Esophagus squamous epithelium (tissue), 5 donors: ENCODE measurements at places on chromosomes 3 and 15. TPM values are rescaled to one million over a fixed set of nuclear protein-coding genes. Genes with fewer than 3 reads are reported as not detected.

SLC28A2 gene
- total RNA-seq, result not detected

PLCB2 gene
- total RNA-seq, result 10.7 TPM

GHRL gene
- total RNA-seq, result not detected

U2SURP gene
- total RNA-seq, result 37.6 TPM

CFAP92 gene
- total RNA-seq, result 0.95 TPM

PLIN1 gene
- 3.6 TPM for total RNA-seq

SPATA12 gene
- total RNA-seq, result not detected

CYP1A2 gene
- not detected for total RNA-seq

TMEM62 gene
- total RNA-seq, result 25.6 TPM

DLG1 gene
- 103 TPM for total RNA-seq

GABRB3 gene
- total RNA-seq, result 0.67 TPM

TTLL13 gene
- not detected for total RNA-seq

SNUPN gene
- 8.7 TPM for total RNA-seq

MYO5A gene
- total RNA-seq, result 24.6 TPM

RASGRP1 gene
- 16.0 TPM for total RNA-seq

CCK gene
- total RNA-seq, result not detected

PRR23B gene
- total RNA-seq, result not detected

TLE3 gene
- 133 TPM for total RNA-seq

GPX1 gene
- 145 TPM for total RNA-seq

ZNF662 gene
- total RNA-seq, result 2.4 TPM

PPP1R14D gene
- total RNA-seq, result not detected

MAP1A gene
- total RNA-seq, result 0.92 TPM

SLC49A4 gene
- total RNA-seq, result 14.6 TPM

ADCY5 gene
- total RNA-seq, result 3.3 TPM

VGLL3 gene
- total RNA-seq, result 19.8 TPM

CISH gene
- 9.3 TPM for total RNA-seq

CEMIP gene
- total RNA-seq, result 9.0 TPM

XYLB gene
- total RNA-seq, result 2.5 TPM

CD276 gene
- total RNA-seq, result 21.9 TPM

COPS2 gene
- total RNA-seq, result 59.5 TPM

TRH gene
- total RNA-seq, result not detected

FSIP1 gene
- total RNA-seq, result 0.91 TPM

CHRFAM7A gene
- total RNA-seq, result 0.19 TPM

RTP1 gene
- not detected for total RNA-seq

SERPINI2 gene
- total RNA-seq, result 1.1 TPM

C3orf49 gene
- total RNA-seq, result not detected

LTF gene
- total RNA-seq, result 204 TPM

TRIM42 gene
- not detected for total RNA-seq

RPSA gene
- total RNA-seq, result 1,307 TPM

ITIH4 gene
- 1.2 TPM for total RNA-seq

PIAS1 gene
- total RNA-seq, result 27.2 TPM

CACNA2D2 gene
- not detected for total RNA-seq

HLTF gene
- total RNA-seq, result 5.4 TPM

CHRNA3 gene
- total RNA-seq, result not detected

PTPN9 gene
- total RNA-seq, result 4.9 TPM

MINAR1 gene
- total RNA-seq, result 0.38 TPM

NRROS gene
- 4.8 TPM for total RNA-seq

DUOXA2 gene
- 6.3 TPM for total RNA-seq

ADAMTS17 gene
- total RNA-seq, result 4.5 TPM
